SK-MEL-5 (cell line): ENCODE measurements at places on chromosomes 6 and 20. TPM values are rescaled to one million over a fixed set of nuclear protein-coding genes. Genes with fewer than 3 reads are reported as not detected.

Gene ZSCAN16
- 1.7 and 2.1 TPM in 2 replicates for total RNA-seq

Gene C4A
- total RNA-seq: 1.6 and 2.2 TPM in 2 replicates

Gene ADGRF1
- total RNA-seq: not detected in 2 replicates

Gene ERVFRD-1
- total RNA-seq: 0.24 and 0.63 TPM in 2 replicates

Gene ANKRD60
- total RNA-seq: not detected in 2 replicates

Gene DYNLT2
- 0.61 and 1.4 TPM in 2 replicates for total RNA-seq

Gene PRDM13
- total RNA-seq: 2.6 and 3.5 TPM in 2 replicates

Gene GNAS-AS1
- 0.55 and 0.90 TPM in 2 replicates for total RNA-seq

Gene TPX2
- 69.1 and 74.2 TPM in 2 replicates for total RNA-seq

Gene KIAA1755
- not detected in 2 replicates for total RNA-seq

Gene CDSN
- not detected in 2 replicates for total RNA-seq

Gene ZNF133
- 11.9 and 19.2 TPM in 2 replicates for total RNA-seq

Gene SYCP2L
- 5.6 and 6.2 TPM in 2 replicates for total RNA-seq

Gene PACRG
- total RNA-seq: not detected in 2 replicates

Gene HLA-G
- 0.32 and 0.37 TPM in 2 replicates for total RNA-seq

Gene CD109
- 53.1 and 55.9 TPM in 2 replicates for total RNA-seq

Gene DTNBP1
- 8.3 and 11.8 TPM in 2 replicates for total RNA-seq

Gene SNAI1
- total RNA-seq: 0.13 and 0.40 TPM in 2 replicates

Gene RCAN2
- 0.11 TPM in 1 of 2 replicates, not detected in the other for total RNA-seq

Gene SLC32A1
- not detected in 2 replicates for total RNA-seq

Gene CRIP3
- not detected in 2 replicates for total RNA-seq

Gene TGM3
- total RNA-seq: not detected in 2 replicates

Gene CALHM5
- 0.05 TPM in 1 of 2 replicates, not detected in the other for total RNA-seq

Gene KCNQ2
- 4.3 and 6.2 TPM in 2 replicates for total RNA-seq

Gene DDX43
- not detected in 2 replicates for total RNA-seq

Gene PI3
- total RNA-seq: 0.40 and 0.56 TPM in 2 replicates
